ENCODE measurements at places on chromosomes 2 and 18.

GRCh38 chr2:37189452-37190153 is 1.1 kb upstream of the SULT6B1 start:
- DNase-seq, result no peak

- no peak for DNase-seq
Observed at GRCh38 chr2:177869209-177869608, 203.4 kb downstream of the PDE11A start.

- no peak for DNase-seq
Observed at GRCh38 chr2:236551471-236552211, 18.0 kb upstream of the ACKR3 start.

GRCh38 chr2:11534746-11535484 is 1.1 kb downstream of the GREB1 start:
- no peak for DNase-seq

- DNase-seq, result no peak
Observed at GRCh38 chr2:13002536-13003331, 286.0 kb downstream of the TRIB2 start.

GRCh38 chr2:72843301-72843700 is 17.5 kb upstream of the EXOC6B start:
- DNase-seq, result no peak

- DNase-seq, result no peak
Observed at GRCh38 chr2:178403671-178404306, 47.2 kb downstream of the PRKRA start.

DNA sequence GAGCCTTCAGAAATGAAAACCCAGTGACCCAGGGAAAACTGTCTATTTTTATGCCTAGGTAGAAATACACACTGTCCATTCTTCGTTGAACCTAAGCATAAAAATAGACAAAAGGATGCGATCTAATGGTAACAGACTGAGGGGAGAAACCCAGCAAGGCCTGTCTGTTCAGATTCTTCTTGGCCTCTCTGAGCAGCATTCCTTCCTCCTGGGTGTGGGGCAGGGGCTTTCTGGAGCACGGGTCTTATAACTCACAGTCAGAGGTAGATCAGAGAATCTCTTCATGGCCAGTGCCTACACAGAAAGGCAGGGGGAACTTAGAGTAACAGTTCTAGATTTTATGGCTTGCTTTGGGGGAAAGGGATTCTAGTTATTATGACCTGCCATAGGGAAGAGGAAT is 56.0 kb downstream of the PKDCC start:
- DNase-seq, result no peak

- no peak for DNase-seq
Observed at GRCh38 chr2:238458651-238459050, 31.9 kb downstream of the ASB1 start.

DNA sequence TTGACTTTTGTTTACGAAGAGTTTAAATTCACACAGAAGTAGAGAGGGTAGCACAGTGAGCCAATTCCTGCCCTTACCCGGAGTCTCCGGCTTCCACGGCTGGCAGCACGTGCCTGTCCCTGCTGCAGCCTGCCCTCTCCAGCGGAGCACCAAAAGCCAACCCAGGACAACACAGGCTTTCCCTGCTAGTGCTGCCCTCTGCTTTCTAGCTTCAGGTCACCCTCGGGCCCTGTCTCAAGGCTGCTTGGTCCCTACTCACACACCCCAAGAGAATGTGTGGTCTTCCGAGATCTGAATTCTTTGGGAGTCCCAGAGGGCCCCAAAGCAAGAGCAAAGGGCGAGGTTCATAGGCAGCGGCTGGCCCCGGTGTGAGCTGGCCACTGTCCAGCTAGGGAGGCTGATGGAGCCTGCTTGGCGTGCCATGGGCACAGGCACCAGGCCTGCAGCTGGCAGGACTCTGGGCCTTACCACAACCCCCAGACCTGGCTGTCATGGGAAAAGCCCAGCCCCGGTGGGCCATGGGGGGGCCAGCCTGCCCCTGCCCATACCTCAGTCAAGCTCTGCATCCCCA is 7.0 kb upstream of the HS6ST1 start:
- no peak for DNase-seq

DNA sequence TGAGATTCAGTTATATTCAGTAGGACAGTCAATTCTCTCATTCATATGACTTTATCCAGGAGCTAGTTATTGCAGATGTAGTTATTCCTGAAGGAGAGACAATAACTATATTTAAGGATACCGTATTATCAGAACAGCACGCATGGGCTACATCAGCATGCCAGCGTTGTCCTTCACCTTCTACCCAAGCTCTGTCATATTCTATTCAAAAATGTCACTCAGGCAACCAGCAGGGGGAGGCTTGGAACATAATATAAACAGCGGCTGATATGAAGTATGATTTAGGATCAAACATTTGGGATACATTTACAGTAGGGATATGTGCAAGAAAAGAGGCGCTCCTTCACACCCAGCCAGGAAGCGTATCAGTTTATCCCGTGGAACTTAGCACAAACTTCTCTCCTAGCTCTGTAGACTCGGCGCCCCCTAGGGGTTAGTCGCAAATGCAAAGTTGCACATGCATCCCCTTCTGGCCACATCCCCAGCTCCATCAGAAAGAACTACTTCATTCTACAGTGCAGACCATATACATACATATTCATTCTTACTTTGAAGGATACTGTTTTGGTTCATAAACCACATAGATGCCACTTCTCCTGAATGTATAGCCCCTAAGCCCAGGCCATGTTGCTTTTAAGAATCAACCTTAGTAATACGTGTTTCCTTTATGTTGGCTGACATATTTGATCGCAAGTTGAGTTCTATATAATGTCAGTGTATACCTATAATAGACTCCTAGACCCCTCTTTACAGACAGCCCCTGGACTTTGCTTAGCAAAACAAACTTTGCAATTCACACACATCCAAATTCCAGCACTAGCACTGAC is 759.4 kb downstream of the ADCYAP1 start:
- no peak for DNase-seq

DNA sequence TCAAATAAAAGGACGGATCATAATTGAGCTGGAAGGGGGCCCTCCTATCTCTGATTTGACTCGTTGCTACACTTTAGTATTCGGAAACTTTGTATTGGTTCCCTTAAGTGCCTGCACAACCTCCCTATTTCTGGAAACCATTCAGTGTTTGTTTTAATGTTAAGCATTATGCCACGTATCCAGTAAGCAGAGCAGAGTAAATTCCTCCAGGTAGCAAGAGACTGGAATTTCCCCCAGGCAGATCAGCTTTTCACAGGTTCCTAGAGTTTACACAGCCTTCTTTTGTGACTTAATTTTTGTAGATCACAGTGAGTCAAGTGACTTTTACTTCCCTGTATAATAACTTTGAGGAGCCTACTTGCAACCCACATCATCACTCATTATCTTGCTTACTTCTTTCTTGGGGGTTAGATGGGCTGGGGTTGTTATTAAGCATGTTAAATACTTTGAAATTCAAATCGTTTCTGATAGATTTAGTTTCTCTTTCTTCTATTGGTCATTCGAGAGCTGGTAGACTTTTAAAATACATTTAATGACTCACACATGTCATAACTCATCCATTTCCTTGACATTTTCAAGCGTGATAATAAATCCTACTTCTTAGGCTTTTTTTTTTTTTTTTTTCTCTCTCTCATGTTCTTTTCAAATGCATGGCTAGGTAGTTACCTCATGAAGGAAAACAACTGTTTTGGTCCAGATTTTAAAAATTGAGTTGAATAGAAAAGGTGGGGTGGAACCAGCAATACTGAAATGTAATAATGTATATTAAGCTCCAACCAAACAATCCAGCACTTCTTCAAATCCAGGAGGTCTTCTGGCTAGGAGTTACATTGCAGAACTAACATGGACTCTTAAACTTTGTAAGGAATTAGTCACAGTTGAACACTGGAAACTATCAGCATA is 219.3 kb downstream of the NEDD4L start:
- no peak for DNase-seq

GRCh38 chr2:240614391-240614790 is 10.9 kb upstream of the GPR35 start:
- DNase-seq, result no peak

GRCh38 chr2:161352719-161353118 is 44.5 kb downstream of the PSMD14 start:
- DNase-seq, result no peak

- no peak for DNase-seq
Observed at GRCh38 chr2:95232232-95232631, 24.9 kb downstream of the ZNF892 start.

Measured in stimulated activated CD4-positive, alpha-beta T cell treated with anti-CD3 and anti-CD28 coated beads, Interleukin-4, amount 100 ng/mL, for 24 hours (primary cell).